ENCODE measurements at places on chromosomes 11 and 22.

- no peak for DNase-seq
Measured at GRCh38 chr22:44787832-44788231, 35.5 kb downstream of the ARHGAP8 start.

GRCh38 chr22:22865311-22866072 lies 22.1 kb upstream of the IGLL5 start:
- no peak for DNase-seq

DNA sequence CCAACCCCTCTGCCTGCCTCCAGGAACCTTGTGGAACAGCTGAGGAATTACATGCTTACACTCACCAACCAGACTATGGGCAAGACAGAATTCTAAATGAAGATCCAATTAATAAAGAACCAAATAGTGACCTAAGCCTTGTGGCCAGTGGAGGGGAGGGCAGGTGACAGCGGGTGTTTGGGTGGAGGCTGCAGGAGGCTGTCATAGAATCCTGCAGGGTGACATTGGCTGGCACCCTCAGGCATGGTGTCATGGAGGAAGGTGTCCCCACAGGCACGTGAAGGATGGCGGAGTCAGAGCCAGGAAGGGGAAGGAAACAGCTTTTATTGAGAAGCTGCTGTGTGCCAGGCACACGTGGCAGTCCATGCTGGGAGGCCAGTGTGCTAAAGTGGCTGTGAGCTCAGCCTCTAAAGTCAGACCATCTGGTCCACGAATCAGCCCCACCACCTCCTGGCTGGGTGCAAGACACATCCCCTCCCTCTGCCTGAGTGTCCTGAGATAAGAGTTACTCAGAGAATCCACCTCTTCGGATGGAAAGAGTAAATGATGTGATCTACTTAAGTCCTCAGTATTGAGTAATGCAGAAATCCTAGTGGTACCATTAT lies 8.7 kb downstream of the MYO18B start:
- DNase-seq: no peak

DNA sequence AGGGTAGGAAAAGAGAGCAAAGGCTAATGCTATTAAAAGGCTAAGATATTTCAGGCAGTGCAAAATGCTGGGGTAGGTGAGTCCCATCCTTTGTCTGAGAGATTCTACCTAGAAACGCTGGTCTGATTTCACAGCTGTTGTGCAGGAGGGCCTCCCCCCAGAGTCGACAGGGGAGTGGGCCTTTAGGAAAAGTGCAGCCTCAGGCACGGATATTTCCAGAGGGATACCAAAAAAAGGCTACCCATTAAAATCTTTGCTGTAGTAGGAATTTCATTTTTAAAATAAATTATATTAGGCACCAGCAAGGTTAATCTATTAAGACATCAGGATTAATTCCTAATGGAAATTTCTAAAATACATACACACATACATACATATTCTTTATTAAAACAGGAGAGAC lies 280.5 kb downstream of the OPCML start:
- no peak for DNase-seq

GRCh38 chr22:49793296-49793695 lies 34.4 kb downstream of the BRD1 start:
- no peak for DNase-seq

- no peak for DNase-seq
Measured at GRCh38 chr22:39527481-39527961, 5.0 kb downstream of the RPS19BP1 start.

DNA sequence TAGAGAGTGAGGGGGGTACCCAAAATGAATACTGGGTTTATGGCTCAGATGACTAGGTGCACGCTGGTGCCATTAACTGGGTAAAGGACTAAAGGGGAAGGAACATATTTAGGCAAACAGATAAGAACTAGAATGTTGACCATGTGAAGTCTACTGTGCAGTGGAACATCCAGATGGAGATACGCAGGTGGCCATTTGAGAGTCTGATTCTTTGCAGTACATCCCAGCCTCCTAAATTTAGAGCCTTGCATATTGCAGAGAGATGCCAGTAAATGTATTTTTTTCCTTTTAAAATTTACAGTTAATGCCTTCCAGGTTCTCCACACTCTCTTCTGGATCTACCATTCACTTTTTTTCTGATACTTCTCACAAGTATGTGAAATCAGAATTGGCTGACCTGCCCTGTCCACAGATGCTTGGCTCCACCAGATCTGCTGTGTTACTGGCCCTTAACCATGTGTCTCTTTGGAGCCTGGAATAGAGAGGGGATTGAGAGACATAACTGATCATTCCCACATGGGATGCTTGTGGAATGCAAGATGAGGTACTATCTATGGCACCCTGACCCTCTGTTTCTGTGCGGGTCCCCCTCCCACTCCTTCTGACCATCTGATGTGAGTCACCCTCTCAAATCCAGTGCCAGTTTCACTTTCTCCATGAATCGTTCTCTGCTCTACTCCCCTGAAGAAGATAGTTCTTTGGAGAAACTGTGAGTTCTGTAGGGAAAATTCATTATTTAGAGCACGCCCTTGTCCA lies 77.0 kb upstream of the NCAM1 start:
- DNase-seq: no peak

DNA sequence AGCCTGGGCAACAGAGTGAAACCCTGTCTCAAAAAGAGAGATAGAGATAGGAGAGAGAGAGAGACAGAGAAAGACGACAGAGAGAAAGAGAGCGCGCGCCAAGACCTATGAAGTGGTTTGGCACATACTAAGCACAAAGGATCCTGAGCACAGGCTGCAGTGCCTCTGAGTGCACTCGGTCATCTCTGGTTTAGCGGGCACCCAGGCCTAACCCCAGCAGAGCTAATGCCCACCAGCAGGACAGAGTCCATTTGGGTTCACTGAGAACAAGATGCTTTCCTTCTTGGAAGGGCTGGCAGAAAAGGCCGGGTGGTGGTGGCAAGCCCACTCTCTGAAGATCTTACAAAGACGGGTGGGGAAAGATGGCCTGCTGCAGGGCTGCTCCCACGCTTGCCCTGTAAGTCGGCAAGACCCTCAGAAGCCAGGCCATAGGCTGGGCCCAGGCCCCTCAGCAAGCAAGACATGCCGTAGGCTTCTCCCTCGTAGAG lies 3.3 kb downstream of the SCARF2 start:
- no peak for DNase-seq

DNA sequence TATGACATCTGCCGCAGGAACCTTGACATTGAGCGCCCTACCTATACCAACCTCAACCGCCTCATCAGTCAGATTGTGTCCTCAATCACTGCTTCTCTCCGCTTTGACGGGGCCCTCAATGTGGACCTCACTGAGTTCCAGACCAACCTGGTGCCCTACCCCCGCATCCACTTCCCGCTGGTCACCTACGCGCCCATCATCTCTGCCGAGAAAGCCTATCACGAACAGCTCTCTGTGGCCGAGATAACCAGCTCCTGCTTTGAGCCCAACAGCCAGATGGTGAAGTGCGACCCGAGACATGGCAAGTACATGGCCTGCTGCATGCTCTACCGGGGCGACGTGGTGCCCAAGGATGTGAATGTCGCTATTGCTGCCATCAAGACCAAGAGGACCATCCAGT lies 16.0 kb downstream of the TUBA8 start:
- DNase-seq: no peak

DNA sequence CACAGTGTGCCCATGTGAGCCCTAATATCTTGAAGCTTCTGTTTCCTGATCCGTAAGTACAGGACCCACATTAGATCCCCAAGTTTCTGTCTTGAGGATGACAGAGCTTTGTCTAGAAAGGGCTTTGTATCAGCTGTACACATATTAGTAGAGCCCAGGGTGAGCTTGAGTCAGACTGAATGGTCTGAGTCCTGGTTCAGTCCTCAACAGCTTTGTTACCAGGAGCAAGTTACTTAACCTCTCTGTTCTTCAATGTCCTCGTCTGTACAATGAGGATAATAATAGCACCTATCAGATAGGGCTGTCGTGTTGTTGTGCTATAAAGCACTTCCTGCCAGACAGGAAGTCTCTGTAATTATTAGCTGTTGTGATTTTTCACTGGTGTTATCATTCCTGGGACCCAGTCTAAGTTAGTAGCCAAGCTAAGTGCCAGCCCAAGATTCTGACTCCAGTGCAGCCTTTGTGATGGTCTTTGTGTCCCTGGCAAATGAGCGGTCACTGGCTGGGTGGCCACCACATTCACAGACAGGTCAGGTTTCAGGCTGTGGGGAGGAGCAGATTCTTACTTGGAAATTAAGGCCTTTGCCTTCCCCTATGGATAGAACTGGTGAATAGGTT lies 6.8 kb downstream of the TOM1 start:
- no peak for DNase-seq

GRCh38 chr11:94000659-94001058 lies 20.5 kb upstream of the HEPHL1 start:
- no peak for DNase-seq

DNA sequence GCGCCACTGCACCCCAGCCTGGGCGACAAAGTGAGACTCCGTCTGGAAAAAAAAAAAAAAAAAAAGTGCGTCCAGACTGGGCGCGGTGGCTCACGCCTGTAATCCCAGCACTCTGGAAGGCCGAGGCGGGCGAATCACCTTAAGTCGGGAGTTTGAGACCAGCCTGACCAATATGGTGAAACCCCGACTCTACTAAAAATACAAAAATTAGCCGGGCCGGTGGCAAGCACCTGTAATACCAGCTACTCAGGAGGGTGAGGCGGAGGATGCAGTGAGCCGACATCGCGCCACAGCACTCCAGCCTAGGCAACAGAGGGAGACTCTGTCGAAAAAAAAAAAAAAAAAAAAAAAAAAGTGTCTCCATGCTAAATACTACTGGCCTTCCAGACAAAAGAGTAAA lies 1.3 kb downstream of the USP28 start:
- DNase-seq: no peak

DNA sequence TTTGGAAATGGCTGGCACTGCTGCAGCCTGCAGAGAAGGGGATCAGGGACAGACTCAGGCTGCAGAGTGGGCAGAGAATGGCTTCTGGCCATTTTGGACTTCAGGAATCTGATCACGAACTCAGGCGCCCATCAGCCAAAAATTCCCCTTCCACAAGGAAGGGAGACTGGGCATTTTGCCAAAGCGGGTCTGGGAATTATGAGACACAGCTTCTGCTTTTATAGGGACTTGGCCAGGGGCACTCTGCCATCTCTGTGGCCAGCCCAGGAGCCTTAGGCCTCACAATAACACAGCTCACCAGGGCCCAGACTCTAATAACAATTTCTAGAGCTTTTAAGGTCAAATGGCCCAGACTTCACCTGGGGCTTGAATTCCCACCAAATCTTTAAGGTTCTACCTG lies 74.7 kb downstream of the CHST1 start:
- DNase-seq: no peak

DNA sequence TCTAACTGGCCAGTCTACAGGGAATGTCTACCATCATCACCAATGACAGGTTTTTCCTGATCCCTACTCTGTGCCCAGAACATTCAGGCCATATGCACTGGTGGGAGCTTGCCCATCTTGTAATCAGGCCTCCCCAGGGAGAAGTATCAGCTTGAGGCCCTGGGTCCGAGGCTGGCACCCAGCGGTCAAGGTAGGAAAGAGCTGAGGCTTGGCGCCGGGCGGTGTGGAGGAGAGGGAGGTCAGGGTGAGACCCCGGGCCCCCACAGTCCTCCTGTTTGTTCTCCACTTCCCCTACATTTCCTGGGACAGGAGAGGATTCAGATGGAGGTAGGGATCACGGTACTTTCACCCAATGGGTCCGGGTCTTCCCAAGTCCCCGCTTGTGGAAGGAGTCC lies 15.5 kb downstream of the TSKU start:
- no peak for DNase-seq

DNA sequence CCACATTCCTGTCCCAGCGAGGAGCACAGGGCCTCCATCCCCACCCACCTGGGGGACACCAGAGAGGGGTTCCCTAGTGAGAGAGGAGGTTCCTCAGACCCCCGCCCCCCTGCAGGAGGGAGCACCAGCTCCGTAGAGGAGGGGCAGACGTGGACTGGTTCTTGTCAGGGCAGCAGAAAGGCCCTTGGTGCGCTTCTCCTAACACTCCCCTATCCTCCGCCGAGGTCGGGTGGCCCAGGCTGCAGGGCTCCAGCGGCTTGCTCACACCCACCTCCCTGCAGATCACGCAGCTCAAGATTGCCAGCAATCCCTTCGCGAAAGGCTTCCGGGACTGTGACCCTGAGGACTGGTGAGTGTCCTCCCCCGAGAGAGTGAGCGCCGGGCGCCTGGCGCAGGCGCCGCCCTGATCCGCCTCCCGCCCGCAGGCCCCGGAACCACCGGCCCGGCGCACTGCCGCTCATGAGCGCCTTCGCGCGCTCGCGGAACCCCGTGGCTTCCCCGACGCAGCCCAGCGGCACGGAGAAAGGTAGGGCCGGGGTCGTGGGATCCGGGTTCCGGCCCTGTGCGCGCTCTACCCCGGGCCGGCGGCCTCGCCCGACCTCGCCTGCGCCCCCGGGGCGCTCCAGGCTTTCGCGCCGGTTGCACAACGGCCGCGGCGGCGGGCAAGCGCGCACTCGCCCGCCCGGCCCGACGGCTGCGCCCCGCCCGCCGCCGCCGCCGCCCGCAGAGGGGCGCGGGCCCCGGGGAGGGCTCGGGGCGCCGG lies 5.1 kb downstream of the TBX1 start:
- DNase-seq: no peak

DNA sequence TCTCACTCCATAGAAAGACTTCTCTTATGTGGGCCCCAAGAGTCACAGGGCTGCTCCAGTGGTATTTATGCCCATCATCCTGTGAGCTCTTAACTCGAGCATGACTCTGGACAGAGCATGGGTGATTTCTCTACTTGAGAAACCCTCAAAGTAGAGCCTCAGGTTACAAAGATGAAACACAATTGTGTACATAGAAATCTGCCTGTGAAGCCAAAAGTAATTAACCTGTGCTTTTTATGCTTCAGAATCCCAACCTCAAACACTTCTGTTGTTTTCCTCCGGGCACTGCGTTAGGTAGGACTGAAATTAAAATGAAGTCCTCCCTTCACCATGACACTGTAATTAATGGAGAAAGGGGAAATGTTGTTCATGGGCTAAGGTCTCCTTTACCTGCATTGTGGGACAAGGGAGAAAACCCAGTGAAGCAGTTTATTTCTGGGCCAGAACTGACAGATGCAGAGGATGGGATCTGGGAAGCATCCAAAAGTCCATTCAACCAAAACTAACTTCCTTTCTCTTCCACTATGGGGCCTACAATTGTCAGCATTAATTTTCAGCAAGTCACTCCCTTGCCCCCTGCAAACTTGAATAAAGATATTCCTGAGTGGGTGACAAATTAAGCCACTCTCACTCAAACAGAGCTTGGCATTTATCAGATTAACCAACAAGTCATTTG lies 24.1 kb upstream of the POU2AF1 start:
- DNase-seq: no peak

- no peak for DNase-seq
Measured at GRCh38 chr11:133271206-133271605, 261.1 kb downstream of the OPCML start.

DNA sequence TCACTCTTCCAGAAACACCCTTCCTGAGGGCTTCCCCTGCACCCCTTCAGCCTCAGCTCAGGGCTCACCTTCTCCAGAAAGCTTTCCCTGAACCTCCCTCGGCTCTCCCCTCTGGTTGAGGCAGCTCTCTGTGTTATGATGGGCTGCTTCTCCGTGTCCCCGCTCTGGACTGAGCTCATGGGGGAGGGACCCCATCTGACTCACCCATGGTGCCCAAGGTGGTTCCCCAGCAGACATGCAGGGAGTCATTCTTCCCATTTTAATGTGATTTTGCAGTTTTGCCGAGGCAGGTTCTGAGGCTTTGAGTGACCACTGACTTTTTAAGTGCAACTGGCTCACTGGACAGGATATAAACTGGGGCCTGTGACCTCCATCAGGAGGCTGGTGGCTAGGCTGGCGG lies 495.1 kb downstream of the TBC1D22A start:
- DNase-seq: no peak

All from amniotic stem cell (primary cell).